ENCODE measurements at places on chromosomes 2 and 18. TPM values are rescaled to one million over a fixed set of nuclear protein-coding genes. Genes with fewer than 3 reads are reported as not detected.

- no peaks in the 10 kb centered on the region for H3K4me1 ChIP-seq
- no peaks in the 10 kb centered on the region for H3K36me3 ChIP-seq
- no peak overlapping the region for H3K4me3 ChIP-seq
- no peak for DNase-seq
These were observed 16.2 kb downstream of the SAG start for GRCh38 chr2:233323851-233324250.

Gene C2orf66
- total RNA-seq, result 0.04 TPM

DNA sequence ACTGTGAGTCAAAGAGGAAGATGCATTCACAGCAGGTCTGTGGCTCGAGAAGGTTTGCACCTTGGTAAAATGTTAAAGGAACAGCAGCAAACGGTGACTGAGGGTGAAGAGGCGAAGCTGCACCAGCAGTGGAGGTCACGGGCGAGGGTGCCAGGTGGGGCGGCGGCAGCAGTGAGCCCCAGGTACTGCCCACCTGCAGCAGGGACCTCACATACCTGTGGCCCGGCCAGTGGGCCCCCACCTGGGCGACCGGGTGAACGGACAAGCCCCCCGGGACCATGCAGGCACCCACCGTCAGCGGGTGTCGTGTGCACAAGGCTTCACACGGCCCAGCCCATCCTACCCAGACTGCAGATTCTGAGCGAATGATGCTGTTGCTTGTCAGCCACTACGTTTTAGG lies 23.6 kb upstream of the KCNG2 start:
- no peak overlapping the region for H3K27ac ChIP-seq
- no peak for DNase-seq
- H3K4me3 ChIP-seq, result no peak overlapping the region
- no peaks in the 10 kb centered on the region for H3K36me3 ChIP-seq
- peaks cover 3% of the 10 kb centered on the region for H3K4me1 ChIP-seq
- H3K27me3 ChIP-seq, result peaks cover 42% of the 10 kb centered on the region

DNA sequence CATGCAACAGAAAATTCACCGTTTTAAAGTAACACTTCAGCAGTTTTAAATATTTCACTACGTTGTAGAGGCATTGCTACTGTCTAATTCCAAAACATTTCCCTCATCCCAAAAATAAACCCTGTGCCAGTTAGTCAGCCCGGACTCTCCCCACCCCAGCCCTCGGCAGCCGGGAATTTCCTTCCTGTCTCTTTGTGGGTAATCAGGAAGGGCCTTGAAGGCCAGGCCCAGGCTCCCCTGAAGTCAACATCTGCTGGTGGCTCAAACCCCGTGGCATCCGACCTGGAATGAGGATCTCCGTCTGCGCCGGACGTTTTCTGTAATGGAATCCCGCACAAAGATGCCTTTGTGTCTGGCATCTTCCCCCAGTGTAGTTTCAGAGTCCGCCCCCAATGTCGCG lies 219.6 kb downstream of the SNTG2 start:
- no peak for DNase-seq
- no peaks in the 10 kb centered on the region for H3K4me1 ChIP-seq
- no peaks in the 10 kb centered on the region for H3K36me3 ChIP-seq

Gene CHRNG
- 77.7 TPM for total RNA-seq

DNA sequence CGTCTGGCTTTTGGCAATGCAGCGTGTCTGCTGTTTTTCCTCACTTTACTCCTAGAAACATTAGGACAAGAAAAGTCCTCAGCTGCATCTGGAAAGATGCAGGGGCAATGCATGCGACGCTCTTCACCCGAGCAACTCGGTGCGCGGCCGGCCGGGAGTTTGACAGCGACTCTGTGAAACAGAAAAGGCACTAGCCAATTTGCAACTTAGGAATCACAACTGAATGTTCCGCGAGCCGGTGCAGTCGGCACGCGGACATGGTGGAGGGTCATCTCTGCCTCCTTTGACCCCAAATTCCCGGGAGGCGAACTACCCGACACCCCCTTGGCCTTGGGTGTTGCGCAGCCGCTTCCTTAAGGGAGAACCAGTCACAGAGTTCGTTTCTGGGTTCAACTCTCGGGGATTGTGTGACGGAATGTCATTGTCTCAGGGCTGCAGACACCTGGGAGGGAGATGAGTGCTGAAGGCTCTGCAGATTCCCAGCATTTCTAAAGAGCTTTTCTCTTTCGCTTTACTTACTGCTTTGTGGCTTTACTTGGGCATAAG lies 9.8 kb downstream of the NR4A2 start:
- H3K4me1 ChIP-seq, result peaks cover 31% of the 10 kb centered on the region
- H3K27me3 ChIP-seq, result peaks cover 80% of the 10 kb centered on the region
- DNase-seq, result no peak
- no peak overlapping the region for H3K27ac ChIP-seq

DNA sequence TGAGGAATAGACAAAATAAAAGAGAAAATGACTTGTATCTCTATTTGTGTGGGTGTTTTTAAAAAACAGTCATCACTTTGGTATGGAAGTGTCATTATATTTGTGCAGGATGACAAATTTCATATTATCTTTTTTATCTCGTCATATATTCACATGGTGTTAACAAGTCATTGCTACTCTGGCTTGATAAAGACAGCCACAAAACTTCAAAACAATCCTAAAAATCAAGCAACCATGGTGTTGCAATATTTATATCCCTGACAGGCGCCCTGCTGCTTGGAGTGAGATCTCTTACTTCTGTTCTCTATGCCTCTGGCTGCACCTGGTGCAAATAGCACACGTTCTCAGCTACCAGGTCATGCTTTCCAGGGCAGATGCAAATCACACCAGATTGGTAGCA lies 278.0 kb upstream of the EPHA4 start:
- no peaks in the 10 kb centered on the region for H3K36me3 ChIP-seq
- no peaks in the 10 kb centered on the region for H3K27me3 ChIP-seq
- H3K27ac ChIP-seq, result no peak overlapping the region
- no peaks in the 10 kb centered on the region for H3K4me1 ChIP-seq
- DNase-seq, result no peak

Gene SKA1
- total RNA-seq, result 4.4 TPM

DNA sequence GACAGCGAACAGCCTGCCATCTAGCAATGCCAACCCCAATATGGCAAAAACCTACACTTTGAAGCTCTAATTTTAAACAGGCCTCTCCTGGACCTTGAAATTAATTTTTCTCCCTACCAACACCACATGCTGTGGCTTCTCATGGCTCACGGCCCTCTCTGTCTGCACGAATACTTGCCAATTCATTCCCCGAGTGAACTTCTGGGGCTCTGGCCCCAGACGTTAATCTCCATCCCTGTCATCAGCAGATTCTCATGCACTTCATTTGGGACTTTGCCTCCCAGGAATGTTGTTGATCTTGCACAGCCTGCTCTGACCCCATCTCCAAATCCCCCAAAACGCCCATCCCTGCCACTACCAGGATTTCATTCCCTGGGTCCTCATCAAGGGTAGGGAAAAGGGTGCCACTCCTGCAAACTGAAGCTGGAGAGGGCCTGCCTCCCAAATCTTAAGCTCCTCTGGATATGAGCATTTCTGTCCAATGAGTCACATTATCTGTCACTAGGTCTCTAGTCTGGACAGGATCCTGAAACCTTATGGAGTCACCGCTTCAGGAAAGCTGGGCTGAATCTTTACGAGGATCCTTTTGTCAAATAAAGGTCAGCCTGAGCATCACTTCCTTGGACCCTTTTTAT lies 10.4 kb downstream of the FIGLA start:
- H3K4me3 ChIP-seq, result no peak overlapping the region
- peak; percentile 32 for DNase-seq
- H3K27me3 ChIP-seq, result peaks cover 9% of the 10 kb centered on the region

Gene TSGA10
- 3.1 TPM for total RNA-seq

DNA sequence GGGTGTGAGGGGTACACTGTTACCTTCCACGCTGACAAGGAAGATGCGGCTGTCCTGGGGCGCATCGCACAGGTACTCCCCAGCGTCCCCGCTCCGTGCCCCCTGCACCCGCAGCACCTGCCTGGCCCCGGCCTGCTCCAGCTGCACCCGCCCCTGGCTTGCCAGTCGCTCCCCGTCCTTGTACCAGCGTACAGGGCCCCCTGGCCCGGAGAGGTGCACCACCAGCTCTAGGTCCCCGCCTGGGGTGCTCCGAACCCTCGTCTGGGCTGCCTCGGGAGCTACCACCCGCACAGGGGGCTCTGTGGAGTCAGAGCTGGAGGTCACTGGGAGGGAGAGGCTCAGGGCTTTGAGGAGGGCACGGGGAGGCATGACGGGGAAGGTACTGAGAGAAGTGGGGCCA lies 13.5 kb downstream of the TMEM198 start:
- DNase-seq, result no peak
- no peak overlapping the region for H3K27ac ChIP-seq
- peaks cover 14% of the 10 kb centered on the region for H3K27me3 ChIP-seq
- H3K36me3 ChIP-seq, result peaks cover 53% of the 10 kb centered on the region
- peaks cover 21% of the 10 kb centered on the region for H3K4me1 ChIP-seq

GRCh38 chr2:127158614-127159290 lies 51.8 kb upstream of the BIN1 start:
- H3K27me3 ChIP-seq, result no peaks in the 10 kb centered on the region
- H3K4me1 ChIP-seq, result peaks cover 35% of the 10 kb centered on the region
- DNase-seq, result no peak

Gene COPS9
- 210 TPM for total RNA-seq

DNA sequence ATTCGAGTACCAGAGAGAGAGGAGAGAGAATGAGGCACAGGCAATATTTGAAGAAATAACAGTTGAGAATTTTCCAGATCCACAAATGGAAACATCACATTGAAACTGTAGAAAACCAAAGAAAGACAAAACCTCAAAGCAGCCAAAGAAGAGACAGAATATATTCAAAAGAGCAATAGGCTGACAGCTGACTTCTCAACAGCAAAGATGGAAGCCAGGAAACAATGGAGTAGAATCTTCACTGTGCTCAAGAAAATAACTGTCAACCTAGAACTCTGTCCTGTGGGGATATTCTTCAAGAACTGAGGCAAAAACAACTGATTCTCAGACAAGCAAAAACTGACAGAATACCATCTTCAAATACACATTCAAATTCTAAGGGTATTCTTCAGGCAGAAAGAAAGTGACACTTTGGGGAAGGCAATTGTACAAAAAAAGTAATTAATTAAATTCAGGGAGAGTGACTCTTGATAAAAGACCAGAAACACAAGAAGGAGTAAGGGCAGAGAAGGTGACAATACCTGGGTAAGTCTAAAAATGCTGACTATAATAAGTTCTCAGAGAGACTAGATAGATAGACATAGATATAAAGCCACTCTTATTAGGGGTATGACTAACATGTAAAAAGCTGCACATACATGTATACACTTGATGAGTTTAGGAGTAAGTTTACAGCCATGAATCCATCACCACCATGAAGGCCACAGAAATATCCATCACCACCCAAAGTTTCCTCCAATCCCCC lies 25.6 kb downstream of the ANKMY1 start:
- H3K4me1 ChIP-seq, result no peaks in the 10 kb centered on the region
- no peak overlapping the region for H3K4me3 ChIP-seq
- H3K36me3 ChIP-seq, result peaks cover 6% of the 10 kb centered on the region
- no peaks in the 10 kb centered on the region for H3K27me3 ChIP-seq
- no peak overlapping the region for H3K27ac ChIP-seq
- DNase-seq, result no peak

Gene KLHL14
- total RNA-seq, result 0.49 TPM

- peaks cover 3% of the 10 kb centered on the region for H3K36me3 ChIP-seq
- H3K4me3 ChIP-seq, result no peak overlapping the region
- no peaks in the 10 kb centered on the region for H3K27me3 ChIP-seq
- H3K27ac ChIP-seq, result no peak overlapping the region
- peaks cover 3% of the 10 kb centered on the region for H3K4me1 ChIP-seq
- DNase-seq, result peak; percentile 26
These were observed 11.2 kb downstream of the ANKAR start for GRCh38 chr2:189685540-189686229.

DNA sequence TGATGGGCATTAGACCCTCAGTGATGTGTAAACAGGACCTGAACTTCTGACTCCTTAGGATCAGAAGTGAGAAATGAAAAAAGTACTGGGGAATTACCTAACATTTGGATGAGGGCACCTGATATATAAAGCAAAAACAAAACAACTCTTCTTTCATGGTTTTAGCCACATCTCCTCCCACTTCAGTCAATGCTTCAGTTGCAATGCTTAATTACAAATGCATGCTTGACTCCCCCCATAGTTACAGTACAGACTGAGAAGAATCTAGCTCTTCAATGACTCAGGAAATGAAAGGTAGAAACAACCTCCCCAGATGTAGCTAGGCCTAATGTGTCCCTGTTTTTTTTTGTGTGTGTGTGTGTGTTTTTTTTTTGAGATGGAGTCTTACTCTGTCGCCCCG lies 276.8 kb upstream of the POU3F3 start:
- H3K27me3 ChIP-seq, result no peaks in the 10 kb centered on the region
- H3K27ac ChIP-seq, result no peak overlapping the region

Gene ACMSD
- total RNA-seq, result not detected

Gene GREB1L
- 7.2 TPM for total RNA-seq
